GM04503 (cell line): ENCODE measurements at places on chromosomes 2 and 18.

DNA sequence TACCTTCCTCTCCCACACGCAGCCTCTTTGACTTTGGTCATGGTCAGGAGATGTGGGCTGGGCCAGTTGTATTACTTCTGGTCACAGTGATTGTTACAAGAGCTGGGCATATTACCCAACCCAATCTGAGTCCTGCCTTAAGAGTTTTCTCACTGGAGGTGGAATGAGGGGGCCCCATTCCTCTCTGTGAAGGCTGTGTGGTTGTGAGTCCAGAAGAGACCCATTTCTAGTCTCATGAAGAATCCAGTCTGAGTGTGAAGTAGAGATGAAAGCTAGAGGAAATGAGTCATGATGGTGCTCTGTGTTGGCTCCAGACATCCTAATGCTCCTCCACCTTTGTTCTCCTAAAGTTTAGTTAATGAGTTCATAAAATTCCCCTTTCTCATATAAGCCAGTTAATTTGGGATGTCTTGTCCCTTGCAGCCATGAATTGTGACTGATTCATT is 50.8 kb upstream of the RASGRP3 start:
- no peak for DNase-seq

- no peak for DNase-seq
Measured at GRCh38 chr2:239580199-239580527, 179.3 kb upstream of the HDAC4 start.

DNA sequence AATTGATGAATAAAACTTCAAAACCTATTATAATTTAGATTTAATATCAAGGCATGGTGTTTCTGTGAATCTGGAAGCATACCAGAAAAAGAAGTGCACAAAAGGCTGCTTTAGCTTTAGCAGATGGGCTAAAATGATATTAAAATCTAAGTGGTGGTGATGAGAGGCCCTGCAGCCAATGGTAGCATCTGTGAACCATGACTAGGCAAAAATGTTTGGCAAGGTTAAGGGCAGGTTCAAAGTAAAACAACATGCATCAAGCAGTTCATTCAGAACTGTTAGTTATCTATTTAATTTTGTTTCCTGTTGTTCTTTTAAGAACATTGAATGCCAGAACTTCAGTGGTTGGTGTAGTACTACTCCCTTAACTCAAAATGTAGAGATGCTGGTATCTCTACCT is 1736.9 kb upstream of the CELF4 start:
- DNase-seq = no peak

DNA sequence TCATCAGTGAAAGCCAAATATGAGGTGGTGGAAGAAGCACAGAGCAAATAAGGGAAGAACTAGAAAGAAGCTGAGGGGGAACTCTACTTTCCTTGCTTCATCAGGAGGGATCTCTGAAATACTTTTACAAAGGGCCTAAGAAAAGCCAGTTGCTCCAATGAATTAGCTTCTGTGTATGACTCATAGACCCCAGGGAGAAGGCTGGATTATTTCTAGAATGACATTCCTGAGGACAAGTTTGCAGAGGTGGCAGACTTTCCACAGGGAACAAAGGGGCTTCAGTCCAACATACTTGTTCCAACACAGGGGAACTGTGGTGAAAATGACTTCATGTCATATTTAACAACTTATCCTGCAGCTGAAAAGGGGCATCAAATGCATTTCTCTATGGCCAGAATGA is 29.0 kb downstream of the DOK1 start:
- no peak for DNase-seq

DNA sequence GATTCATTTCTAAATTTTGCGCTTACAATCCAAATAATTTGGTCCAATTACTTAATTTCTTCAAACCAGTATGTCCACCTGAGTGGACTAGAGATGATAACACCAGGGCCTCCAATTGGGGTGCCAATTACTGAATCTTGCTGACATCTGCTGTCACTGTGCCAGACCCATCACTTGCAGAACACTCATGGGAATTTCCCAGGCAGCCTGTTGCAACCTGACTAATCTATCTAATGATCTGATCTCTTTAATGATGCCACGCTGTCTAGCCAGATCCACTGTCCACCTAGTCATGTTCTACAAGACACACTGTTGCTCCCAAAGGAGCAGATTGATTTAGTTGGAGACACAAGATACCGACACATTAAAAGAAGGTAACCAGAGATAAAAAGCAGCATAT is 11.8 kb upstream of the LRP1B start:
- DNase-seq = no peak

DNA sequence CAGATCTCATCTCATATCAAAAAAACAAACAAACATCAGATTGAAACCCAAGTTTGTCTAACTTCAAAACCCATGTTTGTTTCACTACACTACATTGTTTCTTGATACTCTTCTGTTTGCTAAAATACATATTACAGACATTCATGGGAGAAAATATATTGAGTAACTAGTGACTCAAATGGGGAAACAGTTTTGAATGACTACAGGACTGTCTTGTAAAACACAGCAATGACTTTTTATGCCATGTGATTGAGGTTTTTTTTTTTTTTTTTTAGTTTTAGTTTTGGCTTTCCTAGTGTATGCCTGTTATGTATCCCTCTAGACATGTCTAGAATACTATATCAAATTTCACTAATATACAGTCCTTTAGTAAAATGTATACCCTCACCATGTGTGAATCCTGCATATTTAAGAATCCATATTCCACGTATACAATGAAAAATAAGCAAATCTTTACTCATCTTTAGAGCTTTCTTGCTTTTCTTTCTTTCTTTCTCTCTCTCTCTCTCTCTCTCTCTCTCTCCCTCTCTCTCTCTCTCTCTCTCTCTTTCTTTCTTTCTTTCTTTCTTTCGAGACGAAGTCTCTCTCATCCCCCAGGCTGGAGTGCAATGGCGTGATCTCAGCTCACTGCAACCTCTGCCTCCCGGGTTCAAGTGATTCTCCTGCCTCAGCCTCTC is 46.6 kb upstream of the SERTAD2 start:
- DNase-seq = no peak

DNA sequence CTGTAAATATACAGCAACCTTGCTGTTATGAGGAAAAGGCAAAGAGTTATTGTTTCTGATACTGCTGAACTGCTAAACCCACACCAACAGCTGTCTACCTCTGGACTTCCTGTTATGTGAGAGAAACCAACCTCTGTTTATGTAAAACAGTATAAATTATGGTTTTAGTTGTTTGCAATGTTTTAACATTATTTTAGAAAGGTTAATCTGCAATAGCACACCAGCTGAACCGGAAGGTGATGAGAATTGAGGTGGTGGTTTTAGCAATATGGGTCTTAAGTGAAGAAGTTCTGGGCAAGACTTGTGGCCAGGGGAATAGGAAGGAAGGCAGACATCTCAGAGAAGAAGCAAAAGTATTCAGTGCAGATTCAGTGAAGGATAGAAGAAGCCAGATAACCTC is 237.8 kb downstream of the PLCL1 start:
- no peak for DNase-seq

DNA sequence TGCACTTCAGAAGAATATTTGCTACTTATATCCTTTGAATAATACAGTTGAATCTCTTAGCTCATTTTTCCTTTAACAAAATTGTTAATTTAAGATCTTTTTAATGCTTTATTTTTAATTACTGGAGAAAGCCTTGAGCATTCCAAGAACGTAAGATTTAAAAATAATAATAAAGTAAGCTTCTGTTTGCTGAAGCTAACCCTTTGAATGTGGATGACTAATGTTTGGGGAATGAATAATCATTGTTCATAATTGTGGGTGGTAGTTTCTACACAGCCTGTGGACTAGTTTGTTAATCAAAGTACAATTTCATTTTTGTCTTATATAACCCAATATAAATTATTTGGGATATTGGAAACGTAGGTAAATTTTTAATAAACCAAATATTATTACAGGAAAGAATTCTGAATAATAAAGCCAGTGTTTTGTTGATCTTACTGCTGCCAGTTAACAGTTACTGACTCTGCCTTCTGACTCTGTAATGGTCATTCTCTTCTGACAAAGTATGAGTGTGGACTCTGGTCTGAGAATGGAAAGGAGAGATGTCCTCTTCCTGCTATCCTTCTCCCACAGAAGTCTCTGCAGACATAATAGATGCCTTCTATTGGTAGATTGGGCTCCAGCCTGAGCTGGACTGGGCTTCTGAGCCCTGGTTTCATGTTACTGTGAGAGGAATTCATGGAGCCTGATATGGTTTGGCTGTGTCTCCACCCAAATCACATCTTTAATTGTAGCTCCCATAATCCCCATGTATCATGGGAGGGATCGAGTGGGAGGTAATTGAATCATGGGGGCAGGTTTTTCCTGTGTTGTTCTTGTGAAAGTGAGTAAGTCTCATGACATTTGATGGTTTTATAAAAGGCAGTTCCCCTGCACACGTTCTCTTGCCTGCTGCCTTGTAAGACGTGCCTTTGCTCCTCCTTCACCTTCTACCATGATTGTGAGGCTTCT is 292.7 kb upstream of the SLC39A10 start:
- DNase-seq = peak; percentile 7

DNA sequence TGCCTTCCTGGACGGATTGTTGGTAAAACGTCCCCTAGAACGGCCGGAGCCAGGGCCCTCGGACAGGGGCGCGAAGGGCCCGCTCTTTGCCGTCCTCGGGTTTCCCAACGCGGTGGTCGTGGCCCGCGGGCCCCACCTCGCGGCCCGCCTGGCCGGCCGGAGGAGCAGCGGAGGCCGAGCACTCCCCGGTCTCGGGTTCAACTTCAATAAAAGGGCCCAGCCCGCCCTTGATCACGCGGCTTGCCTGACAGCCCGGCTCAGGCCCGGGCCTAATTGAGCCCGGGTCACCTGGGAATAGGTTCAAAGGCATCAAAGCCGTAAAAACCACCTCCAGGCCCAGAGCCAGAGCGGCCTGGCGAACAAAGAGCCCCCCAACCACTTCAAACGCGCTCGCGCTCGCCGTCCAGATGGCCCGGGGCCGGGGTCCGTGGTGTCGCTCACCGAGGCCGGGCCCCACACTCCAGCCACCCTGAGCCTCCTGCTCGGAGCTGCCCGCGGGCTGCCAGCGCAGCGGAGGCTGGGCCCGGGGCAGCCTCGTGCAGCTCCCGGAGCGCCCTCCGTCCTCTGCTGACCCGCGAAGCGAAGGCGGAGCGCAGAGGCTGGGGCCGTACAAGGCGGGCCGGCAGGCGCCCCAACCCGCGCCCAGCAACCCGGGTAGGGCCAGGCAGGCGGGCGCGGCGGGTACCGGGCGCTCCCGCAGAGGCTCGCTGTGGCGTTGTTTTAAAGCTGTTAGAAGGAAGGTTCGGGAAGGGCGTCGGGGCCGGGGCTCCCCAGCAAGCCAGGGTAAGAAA is 1.1 kb upstream of the TWIST2 start:
- DNase-seq = no peak

- DNase-seq = no peak
Measured at GRCh38 chr18:21303895-21304294, 61.9 kb downstream of the GREB1L start.

- no peak for DNase-seq
Measured at GRCh38 chr18:44119607-44120006, 561.1 kb upstream of the SETBP1 start.

GRCh38 chr18:3675994-3676393 is 226.0 kb downstream of the TGIF1 start:
- DNase-seq = no peak

DNA sequence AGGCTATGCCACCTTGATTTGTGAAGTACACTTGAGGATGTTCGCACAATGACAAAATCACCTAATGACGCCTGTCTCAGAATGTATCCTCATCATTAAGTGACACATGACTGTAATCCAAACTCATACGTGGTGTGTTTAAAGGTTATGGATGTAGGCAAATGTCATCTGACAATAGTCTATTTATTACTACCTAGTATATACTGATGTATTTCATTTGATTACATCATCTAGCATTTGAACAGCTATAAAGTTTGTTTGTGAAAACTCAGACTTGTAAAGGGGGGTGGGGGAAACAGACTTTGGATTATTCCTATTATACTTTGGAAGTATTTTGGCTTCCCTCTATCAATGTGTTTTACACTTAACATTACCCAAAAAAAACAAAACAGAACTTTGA is 129.9 kb downstream of the TANC1 start:
- no peak for DNase-seq
